ENCODE measurements at places on chromosomes 11 and 22. TPM values are rescaled to one million over a fixed set of nuclear protein-coding genes. Genes with fewer than 3 reads are reported as not detected.

GRCh38 chr11:29153078-29153477 lies 863.8 kb downstream of the KCNA4 start:
- H3K4me1 ChIP-seq, result no peaks in the 10 kb centered on the region
- no peaks in the 10 kb centered on the region for H3K27me3 ChIP-seq
- H3K27ac ChIP-seq, result no peak overlapping the region

- H3K4me1 ChIP-seq, result no peaks in the 10 kb centered on the region
- H3K27ac ChIP-seq, result no peak overlapping the region
- DNase-seq, result peak; percentile 30
- no peaks in the 10 kb centered on the region for H3K36me3 ChIP-seq
- H3K4me3 ChIP-seq, result no peak overlapping the region
Measured at GRCh38 chr11:130631119-130631518, 182.7 kb downstream of the ADAMTS15 start.

Gene H19
- total RNA-seq, result not detected

Gene TESMIN
- 3.4 TPM for total RNA-seq

Gene C1QTNF5
- not detected for total RNA-seq
